ENCODE measurements at places on chromosomes 7 and 10.

- DNase-seq: no peak
Measured at GRCh38 chr10:108319434-108320222, 1155.1 kb upstream of the SORCS1 start.

DNA sequence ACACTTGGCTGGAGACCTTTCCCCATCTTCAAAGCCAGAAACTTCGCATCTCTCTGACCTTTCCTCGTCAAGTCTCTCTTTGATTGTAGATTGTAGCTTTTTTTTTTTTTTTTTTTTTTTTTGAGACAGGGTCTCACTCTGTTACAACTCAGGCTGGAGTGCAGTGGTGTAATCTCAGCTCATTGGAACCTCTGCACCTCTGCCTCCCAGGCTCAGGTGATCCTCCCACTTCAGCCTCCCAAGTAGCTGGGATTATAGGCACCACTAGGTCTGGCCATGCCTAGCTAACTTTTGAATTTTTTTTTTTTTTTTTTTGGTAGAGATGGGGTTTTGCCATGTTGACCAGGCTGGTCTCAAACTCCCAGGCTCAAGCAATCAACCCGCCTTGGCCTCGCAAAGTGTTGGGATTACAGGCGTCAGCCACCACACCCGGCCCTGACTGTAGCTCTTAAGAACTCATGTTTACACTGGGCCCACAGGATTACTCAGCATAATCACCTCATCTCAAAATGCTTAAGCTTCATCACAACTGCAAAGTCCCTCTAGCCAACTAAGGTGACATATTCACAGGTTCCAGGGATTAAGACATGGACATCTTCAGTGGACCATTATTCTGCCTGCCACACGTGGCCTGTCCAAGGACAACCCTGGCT lies 11.7 kb downstream of the POLL start:
- no peak for DNase-seq

GRCh38 chr7:152660021-152660420 lies 15.9 kb downstream of the XRCC2 start:
- DNase-seq: no peak

- DNase-seq: no peak
Measured at GRCh38 chr10:22899775-22900174, 28.1 kb upstream of the ARMC3 start.

DNA sequence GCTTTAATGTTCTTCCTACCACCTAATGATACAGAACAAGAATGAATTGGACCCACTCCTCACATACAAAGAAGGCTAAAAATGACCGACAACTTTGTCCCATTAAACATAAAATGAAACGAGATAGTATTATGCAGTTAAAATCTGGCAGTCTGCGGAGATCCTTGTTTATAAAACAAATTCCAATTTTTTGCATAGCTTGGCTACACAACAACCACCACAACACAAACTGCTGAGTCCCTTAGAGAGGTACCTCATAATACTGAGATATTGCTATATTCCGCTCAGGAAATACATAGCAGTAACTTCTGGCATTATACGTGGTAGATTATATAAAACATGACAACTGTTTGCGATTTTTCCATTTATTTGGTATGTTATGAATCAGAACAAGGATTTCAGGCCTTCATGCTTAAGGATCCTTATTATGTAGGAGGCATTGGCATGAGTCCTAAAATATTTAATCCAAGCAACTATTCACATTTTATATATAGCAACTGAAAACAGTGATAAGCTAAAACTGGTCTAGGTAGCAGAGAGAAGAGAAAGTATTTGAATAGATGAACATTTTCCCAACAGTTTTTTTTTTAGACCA lies 96.0 kb downstream of the ANK3 start:
- DNase-seq: no peak

- no peak for DNase-seq
Measured at GRCh38 chr7:82419200-82419599, 24.4 kb downstream of the CACNA2D1 start.

- DNase-seq: no peak
Measured at GRCh38 chr7:64310426-64310825, 3.3 kb upstream of the ZNF736 start.
